ENCODE measurements at places on chromosomes 7 and 10.

DNA sequence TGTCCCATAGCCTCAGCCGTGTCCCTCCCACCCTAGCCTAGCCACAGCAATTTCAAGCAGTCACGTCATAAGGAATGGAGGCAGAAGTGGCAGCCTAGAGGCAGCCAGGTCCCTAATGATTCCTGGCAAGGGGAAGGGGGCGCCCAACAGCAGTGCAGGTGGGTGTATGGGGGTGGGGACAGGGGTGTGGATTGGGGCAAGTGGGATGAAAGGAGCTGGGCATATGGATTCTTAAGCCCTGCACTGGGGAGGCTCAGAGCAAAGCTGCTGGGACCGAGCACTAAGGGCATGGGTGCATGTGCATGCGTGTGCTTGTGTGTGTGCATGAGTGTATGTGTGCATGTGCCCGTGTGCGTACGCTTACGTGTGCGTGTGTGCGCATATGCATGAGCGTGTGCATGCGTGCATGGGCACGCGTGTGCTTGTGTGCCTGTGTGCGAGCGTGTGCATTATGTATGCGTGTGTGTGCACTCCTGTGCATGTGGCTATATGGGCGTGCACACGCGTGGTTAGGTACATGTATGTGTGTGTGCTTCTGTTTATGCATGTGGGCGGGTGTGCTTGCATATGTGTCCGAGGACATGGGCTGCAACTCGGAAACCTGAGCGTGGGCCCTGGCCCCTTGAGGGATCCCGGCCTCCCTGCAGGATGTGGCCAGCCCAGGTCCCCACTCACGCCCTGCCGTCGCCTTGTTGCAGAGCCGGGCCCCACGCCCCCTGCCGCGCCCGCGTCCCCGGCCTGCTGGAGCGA is 34.1 kb downstream of the SH2B2 start:
- DNase-seq = peak; percentile 76

GRCh38 chr7:76273503-76273902 is 29.0 kb upstream of the HSPB1 start:
- DNase-seq = peak; percentile 54

GRCh38 chr7:85897967-85898366 is 711.1 kb upstream of the SEMA3D start:
- DNase-seq = peak; percentile 1

DNA sequence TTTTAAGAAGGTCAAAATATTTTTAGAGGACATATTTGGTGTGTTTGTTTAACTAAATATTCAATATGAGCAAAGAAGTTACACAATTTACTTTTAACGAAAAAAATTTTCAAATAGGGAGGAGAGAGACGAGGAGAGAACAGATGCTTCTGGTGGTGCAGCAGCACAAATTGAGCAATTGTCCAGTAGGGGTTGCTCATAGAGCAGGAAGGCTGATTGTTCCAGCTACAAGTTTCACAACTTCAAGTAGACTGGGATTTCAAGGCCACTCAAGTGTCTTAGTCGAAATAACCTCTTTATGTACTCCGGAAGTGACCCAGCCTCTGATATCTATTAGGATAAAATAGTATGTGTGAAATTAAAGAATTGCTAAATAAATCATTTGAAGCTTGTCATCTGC is 197.9 kb downstream of the HDAC9 start:
- peak; percentile 0 for DNase-seq

GRCh38 chr7:86991771-86992191 is 67.7 kb downstream of the ELAPOR2 start:
- no peak for DNase-seq

DNA sequence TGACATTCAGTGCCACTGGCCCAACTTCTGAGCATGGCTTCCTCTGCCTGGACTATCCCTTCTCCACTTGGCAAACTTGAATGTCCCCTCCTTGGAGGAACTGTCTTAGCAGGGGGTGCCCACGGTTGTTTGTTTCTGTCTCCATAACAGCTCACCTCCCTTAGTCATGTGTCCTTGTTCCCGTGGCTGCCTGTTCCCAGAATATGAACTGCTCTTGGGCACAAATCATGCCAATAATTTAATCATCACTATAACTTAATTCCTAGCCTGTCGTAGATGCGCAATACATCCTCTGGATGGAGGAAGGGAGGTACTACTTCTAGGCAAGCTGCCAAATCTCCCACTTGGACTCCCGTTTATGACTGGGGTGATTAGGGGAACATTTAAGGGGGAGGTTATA is 173.1 kb downstream of the MYOF start:
- DNase-seq = no peak

DNA sequence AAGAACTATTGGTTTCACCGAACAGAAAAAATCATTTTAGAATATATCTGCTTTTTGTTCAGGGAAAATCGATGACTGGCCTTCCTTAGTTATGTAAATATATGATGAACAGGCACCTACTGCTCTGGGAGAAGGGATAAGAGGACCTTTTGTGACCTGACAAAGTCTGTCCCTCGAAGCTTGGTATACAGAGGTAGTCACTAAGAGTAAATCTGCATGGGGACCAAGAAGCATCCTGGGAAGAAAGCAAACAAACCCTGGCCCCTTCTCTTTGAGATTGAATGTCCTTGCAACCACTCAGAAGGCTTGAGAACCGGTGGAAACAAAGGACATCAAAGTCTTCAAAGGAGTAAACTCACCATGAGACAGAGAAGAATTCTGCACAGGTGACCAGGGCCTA is 52.3 kb downstream of the SKIDA1 start:
- DNase-seq = peak; percentile 75

GRCh38 chr10:58968389-58968755 is 208.1 kb upstream of the PHYHIPL start:
- DNase-seq = no peak

DNA sequence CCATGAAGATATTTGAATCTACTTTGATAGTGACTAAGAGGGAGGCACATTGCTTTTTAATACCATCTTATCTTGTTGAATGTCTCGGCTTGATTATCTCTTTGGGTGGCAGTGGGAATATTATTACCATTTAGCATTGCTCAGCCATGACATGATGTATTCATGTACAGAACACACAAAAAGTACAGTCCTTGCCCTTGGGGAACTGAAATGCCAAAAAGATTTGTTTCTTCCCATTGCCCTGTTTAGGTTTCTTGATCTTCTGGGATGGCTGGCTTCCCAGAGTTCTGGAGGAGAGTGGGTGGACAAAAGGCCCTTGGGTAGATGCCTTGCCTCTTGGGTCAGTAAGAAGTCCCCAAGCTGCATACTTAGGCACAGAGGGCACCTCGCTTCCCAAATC is 23.8 kb downstream of the SUFU start:
- DNase-seq = no peak

DNA sequence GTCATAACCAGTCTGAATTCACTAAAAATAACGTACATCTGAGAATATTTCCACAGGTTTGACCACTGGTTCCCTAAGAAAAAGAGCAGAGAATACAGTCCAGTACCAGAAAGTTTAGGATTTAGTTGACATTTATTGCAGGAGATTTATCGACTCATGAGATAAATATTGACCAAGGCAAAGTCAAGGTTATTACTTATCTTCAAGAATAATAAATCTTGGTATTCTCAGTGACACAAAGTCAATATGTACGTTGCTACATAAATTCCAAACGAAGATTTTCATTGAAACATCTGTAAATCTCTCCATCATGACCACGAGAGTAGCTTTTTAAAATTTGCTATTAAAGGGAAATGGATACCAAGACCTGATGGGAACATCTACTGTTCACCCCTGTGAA is 39.4 kb upstream of the GRB10 start:
- DNase-seq = no peak

GRCh38 chr7:3285652-3286051 is 15.4 kb upstream of the SDK1 start:
- DNase-seq = no peak

GRCh38 chr10:79374312-79375191 is 27.3 kb downstream of the PPIF start:
- DNase-seq = peak; percentile 92

- no peak for DNase-seq
Observed at GRCh38 chr10:133274751-133275683, 1.7 kb downstream of the ADAM8 start.

DNA sequence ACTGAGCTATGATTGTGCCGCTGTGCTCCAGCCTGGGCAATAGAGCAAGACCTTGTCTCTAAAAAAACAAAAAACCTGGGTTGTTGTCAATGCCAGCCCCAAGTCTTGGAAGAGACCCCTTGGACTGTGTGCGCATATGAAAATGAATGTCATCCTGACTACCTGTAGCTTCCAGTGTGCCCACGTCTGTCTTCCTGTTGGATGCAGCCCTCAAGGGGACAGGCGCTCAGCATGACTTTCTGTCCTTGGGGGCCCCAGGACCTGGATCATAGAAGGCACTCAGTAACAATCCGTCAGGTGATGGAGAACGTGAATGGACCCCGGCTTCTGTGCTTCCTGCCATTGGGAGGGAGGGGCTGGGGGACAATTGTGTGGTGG is 9.0 kb downstream of the PRF1 start:
- DNase-seq = no peak

DNA sequence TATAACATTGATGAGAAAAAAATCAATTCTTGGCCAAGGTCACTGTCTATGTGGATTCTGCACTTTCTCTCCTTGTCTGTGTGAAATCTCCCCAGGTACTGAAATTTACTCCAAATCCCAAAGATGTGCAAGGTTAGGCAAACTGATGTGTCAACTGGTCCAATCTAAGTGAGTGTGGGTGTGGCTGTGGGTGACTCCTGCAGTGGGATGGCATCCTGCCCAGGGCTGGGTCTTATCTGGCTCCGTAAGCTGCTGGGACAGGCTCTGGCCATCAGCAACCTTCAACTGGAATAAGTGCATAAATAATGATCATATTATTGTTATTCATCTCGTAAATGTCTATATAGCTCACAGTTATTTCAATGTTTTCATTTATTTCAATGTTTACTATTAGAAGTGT is 79.3 kb downstream of the JCAD start:
- DNase-seq = no peak

DNA sequence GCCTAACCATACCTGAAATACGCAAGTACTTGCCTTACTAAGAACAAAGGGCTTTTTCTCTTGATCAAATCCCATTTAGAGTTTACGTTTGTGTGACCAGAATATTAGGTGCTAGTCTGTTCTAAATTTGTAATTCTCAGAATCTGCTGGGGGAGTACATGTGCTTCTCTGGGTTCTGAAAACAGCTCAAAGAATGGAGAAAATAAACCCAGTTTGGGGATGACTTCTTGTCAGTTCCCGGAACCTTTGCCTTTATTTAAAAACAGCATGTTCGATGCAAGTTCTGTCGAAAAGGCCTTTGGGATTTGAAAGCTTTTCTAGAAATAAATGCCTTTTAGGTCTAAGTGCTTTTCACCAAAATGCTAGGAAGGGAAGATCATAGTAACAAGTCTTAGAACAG is 147.0 kb downstream of the ARID5B start:
- DNase-seq = no peak

GRCh38 chr7:4271716-4272015 is 410.4 kb upstream of the FOXK1 start:
- peak; percentile 50 for DNase-seq

DNA sequence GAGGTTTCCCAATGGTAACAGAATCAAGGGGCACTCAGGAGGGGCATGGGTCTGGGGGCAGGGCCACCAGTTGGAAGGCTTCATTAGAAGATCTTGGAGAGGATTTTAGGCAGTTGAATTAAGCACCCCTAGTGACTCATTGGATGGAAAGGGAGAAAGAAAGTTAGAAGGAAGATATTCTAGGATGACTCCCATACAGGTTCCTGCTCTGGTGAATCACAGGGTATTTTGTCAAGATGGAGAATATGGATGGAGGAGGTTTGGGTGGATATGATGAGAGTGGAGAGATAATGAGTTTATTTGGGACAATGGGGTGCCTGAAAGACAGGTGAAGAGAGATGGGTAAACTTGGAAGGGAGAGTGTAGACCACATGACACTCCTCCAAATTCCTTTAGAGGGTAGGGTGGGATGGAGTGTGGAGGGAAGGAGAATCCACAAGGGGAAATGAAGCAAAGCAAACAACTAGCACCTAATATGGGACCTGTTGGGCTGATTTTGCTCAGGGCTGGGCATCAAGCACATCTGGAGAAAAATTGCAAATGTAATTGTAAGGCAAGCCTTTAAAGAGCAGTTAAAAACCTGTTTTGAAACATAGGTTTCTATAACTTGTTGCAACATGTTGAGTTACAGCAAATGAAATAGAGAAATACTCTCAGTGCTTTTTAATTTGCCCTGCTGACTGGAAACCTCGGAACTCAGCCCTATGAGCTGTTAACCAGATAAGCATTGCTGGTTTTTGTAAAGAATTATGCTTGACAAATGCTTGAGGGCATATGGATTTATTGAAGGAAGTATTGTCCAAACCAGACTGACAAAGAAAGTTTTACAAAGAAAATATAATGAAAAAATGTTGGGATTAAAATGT is 2.9 kb upstream of the ENTPD7 start:
- DNase-seq = no peak

GRCh38 chr7:22019931-22020330 is 74.2 kb upstream of the CDCA7L start:
- DNase-seq = no peak

GRCh38 chr10:21599582-21599981 is 65.5 kb downstream of the MLLT10 start:
- DNase-seq = no peak

DNA sequence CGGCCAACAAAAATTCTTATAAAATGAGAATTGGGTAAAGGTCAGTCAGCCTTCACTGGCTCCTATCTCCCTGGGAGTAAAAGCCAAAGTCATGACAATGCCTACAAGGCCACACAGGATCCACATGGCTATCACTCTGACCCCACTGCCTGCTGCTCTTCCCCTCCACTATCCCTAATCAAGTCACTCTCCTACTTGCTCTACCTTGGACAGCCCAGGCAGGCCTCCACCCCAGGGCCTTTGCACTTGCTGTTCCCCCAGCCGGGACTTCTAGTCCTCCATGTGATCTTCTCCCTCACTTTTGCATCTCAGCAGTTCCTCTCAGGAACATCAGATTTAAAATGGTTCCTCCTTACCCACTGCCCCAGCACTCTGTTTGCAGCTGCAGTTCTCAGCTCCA is 50.6 kb downstream of the PRR15 start:
- DNase-seq = no peak

DNA sequence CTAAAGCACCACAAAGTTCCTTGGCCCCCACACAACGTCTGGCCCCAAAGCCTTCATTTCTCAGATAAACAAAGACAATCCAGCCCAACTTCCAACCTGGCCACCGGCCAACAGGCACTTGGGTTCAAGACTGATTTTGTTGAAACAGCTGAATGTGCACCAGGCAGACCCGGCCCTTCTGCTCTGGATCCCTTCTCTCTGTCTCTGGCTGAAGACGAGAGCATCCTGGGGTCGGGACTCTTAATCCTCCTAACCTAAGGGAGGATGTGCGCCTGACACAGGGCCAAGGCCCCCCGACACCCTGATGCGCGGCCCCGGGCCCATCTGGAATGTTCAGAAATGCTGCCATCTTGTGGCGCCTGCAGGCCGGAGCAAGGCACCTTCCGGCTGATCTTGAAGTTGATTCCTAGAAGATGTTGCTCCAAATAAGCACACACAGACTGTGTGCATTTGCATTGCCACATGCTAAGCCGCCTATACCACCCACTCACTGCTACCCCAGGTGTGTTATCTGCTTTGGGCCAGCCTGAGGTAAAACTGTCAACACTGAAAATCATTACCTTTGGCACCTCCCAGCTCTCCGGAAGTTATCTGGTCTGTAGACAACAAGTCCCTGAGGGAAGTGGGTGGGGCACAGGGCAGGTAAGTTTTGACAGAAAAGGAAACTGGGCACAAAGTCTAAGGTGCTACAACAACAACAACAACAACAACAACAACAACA is 98.4 kb upstream of the HABP2 start:
- DNase-seq = peak; percentile 82

Measured in H7 (cell line).